ENCODE measurements at places on chromosomes 12 and 14. TPM values are rescaled to one million over a fixed set of nuclear protein-coding genes. Genes with fewer than 3 reads are reported as not detected.

The ZNF605 gene
- total RNA-seq: 1.3 TPM

The C12orf54 gene
- not detected for total RNA-seq

The KLRD1 gene
- total RNA-seq: 6.7 TPM

The ZFHX2 gene
- total RNA-seq: 0.10 TPM

The FGD4 gene
- 2.2 TPM for total RNA-seq

The SLC25A21 gene
- total RNA-seq: not detected

The ADSS1 gene
- total RNA-seq: 3.7 TPM

The LPAR5 gene
- total RNA-seq: not detected

The SLC5A8 gene
- not detected for total RNA-seq

The TAS2R13 gene
- total RNA-seq: 0.17 TPM

The ESR2 gene
- 0.10 TPM for total RNA-seq

The AICDA gene
- not detected for total RNA-seq

The FAM90A1 gene
- total RNA-seq: not detected

The ATF1 gene
- 21.2 TPM for total RNA-seq

The TAS2R7 gene
- total RNA-seq: not detected

The SGPP1 gene
- total RNA-seq: 23.8 TPM

The SYT10 gene
- not detected for total RNA-seq

The LTB4R gene
- total RNA-seq: 0.39 TPM

The POTEM gene
- total RNA-seq: not detected

The MYO1H gene
- not detected for total RNA-seq

Data from H4 (cell line).